NCI-H2171 treated with DMSO at 0.1 percent for 48 hours (cell line): ENCODE measurements at places on chromosomes 2 and 18.

DNA sequence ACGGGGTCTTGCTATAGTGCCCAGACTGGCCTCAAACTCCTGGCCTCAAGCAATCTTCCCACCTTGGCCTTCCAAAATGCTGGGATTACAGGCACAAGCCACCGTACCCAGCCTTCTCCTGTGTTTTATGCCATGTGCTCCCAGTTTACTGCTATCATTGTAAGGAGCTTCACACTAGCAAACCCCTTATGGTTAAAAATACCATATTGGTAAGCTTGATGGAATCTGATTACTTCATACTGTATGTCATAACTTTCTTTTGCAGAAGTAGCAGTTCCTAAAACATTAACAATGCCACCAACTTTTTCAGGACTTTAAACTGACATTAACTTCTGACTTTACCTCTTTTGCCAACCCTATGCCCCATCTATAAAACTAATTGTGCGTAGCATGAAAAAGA is 36.2 kb downstream of the HAT1 start:
- no peak for DNase-seq

- no peak for DNase-seq
Observed at GRCh38 chr2:28980368-28981015, 606 bp upstream of the TOGARAM2 start.

DNA sequence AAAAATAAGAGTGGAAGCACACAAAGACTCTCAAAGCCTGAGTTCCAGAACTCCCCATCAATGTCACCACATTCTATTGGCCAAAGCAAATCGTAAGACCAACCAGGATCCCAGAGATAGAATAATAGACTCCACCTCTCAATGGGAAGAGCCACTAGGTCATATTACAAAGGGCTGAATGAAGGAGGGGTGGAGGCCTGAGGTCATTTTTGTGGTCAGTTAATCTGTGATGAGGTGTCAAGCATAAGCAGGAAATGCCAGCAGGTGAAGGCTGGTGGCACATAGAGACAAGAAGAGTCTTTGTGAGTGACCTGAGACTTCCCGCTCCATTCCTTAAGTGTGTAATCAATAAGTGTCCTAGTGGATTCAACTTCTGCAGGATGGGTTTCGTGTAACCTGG is 144.3 kb downstream of the TFCP2L1 start:
- no peak for DNase-seq

- no peak for DNase-seq
Observed at GRCh38 chr2:83972128-83972527, 487.0 kb downstream of the SUCLG1 start.

DNA sequence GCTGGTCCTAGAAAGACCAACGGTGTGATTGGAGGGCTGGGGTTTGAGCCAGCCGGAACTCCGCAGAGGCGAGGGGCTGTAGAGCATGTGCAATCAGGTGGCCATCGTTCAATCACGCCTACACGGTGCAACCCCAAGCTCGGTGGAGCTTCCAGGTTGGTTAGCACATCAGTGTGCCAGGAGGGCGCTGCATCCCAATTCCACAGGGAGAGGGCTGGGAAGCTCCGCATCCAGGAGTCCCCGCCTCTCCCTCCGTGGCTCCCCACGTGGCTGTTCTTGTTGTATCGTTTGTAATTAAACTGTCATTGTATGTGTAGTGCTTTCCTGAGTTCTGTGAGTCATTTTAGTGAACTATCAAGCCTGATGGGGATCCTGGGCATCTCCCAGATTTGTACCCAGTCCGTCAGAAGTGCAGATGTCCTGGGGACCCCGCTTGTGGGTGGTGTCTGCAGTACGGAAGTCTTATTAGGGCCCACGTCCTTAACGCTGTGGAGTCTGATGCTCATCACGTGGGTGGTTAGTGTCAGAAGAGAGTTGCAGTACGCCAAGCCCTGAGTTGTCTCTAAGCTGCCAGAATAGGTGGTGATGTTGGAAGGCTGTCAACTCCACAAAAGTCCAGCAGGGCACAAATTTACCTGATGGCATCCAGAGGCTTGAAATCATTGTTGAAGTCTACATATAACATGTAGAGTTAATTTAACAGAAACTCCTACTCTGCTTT is 20.6 kb upstream of the AMMECR1L start:
- DNase-seq, result no peak

GRCh38 chr2:218805627-218806026 is 23.7 kb downstream of the CYP27A1 start:
- peak; percentile 64 for DNase-seq

DNA sequence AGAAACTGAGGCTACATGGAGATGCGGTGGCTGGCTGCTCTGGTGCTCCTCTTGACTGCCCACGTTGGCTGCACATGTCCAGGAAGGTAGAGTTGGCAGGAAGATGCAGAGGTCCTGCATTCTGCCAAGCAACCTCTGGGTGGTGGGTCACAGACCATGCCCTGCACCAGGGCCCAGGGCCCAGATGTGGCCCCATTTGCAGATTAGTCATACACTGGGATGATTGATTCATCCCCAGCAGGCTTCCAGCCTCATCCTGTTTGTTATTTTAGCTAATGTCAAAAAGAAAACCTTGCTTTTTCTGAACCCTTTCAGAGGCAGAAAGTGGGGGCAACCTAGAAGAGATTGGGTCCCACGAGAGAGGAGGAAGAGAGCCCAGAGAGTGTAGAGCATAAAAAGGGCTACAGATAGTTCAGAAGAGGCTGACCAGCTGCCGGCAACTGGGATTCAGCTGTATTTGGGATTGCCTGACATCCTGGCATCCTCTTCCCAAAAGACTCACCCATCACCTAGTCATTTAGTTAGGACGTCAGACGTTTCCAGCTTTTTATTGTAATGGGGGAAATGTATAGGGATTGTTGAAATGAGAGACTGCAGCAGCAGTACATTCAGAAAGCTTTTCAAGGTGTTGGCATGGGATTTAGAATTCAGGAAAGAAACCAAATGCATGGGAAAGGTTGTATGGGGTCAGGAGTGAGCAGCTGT is 101.9 kb downstream of the CTIF start:
- peak; percentile 25 for DNase-seq

- DNase-seq, result no peak
Observed at GRCh38 chr18:58005011-58005410, 39.0 kb upstream of the NEDD4L start.

GRCh38 chr2:204255071-204255470 is 290.2 kb upstream of the PARD3B start:
- DNase-seq, result peak; percentile 35

GRCh38 chr2:233006648-233007047 is 6.4 kb downstream of the NGEF start:
- no peak for DNase-seq

DNA sequence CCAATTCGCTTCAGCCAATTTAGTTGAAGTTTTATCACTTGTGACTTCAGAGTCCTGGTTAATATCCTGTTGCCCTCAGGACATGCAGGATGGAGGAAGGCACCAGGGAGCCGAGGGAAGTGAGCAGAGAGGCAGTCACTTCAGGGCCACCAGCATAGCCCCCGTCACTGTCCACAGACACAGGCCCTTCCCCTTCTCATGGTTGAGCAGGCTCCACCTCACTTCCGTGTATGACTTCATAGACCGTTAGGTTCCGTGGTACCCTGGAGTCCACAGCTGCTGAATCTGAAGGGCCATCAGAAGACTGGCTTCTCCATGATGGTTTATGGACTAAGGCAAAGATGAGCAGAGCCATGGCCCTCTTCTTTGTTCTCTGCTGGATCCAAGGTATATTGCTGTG is at the start of gene C2orf92:
Gene C2orf92 (plus strand): TSS at position 266 of the 400 bp plus-strand sequence. CDS start 76 bp downstream, at position 342.
- no peak for DNase-seq

GRCh38 chr2:66334237-66335029 is 100.5 kb upstream of the MEIS1 start:
- no peak for DNase-seq

GRCh38 chr2:100813527-100813926 is 6.4 kb upstream of the NPAS2 start:
- no peak for DNase-seq

- DNase-seq, result no peak
Observed at GRCh38 chr2:127261804-127262406, 32.0 kb downstream of the ERCC3 start.

GRCh38 chr18:51028201-51028805 is 1.7 kb upstream of the SMAD4 start:
- peak; percentile 17 for DNase-seq

- DNase-seq, result no peak
Observed at GRCh38 chr18:72612894-72613533, 68.9 kb upstream of the CBLN2 start.

- DNase-seq, result no peak
Observed at GRCh38 chr2:173990245-173990644, 25.1 kb upstream of the SP3 start.

DNA sequence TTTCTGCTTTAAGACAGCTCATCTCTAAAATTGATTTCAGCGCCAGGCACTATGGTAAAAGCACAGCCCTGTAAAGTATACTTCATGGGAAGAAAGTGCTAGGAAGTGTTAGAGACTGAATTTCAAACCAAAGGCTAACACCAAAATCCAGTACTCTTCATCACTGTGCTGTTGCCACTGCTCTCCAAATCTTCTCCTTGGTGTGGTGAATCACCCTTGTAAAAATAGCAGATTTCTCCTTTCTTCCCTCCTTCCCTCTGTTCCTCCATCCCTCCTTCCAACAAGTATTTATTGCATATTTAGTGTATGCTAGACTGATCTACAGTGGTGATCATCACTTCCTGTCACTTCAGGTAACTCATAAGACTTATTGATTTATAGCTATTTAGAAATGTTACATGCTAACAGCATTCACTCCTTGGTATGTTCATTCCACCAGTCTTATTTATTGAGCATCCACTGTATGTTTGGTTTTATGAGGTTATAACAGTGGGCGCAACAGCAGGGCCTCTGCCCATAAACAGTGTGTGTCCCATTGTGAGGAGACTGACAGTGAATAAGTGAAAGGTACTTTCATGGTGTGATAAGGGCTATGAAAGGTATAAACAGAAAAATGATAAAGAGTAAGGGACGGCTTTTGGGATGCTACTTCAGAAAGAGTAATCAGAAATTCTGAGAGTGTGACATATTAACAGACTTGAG is 20.0 kb downstream of the KDM3A start:
- no peak for DNase-seq

- no peak for DNase-seq
Observed at GRCh38 chr18:6571239-6571602, 156.5 kb upstream of the L3MBTL4 start.

DNA sequence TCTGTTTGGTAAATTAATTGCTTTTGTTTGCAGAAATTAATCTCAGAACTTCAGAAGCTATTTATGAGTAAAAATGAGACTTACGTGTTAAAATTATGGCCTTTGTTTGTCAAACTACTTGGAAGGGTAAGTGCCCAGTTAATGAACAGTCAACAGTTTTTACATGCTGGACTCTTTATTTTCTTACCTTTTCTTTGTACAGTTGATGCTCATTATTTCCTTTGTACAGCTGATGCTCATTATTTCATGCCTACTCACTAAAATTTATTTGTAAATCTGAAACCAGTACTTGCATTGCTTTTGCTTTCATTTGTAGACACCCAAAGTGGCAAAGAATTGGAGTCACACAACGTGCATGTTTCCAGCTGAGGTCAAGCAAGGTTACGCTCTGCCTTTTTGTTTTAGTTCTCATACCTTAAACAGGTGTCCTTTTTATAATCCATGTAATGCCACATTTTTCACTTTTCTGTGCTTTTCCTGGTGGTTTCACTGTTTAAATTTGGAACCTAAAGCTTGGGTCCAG is 13.3 kb downstream of the RIF1 start:
- DNase-seq, result no peak

- DNase-seq, result no peak
Observed at GRCh38 chr18:2903006-2903405, 56.2 kb downstream of the EMILIN2 start.

GRCh38 chr2:72034353-72035095 is 113.1 kb downstream of the CYP26B1 start:
- DNase-seq, result no peak

DNA sequence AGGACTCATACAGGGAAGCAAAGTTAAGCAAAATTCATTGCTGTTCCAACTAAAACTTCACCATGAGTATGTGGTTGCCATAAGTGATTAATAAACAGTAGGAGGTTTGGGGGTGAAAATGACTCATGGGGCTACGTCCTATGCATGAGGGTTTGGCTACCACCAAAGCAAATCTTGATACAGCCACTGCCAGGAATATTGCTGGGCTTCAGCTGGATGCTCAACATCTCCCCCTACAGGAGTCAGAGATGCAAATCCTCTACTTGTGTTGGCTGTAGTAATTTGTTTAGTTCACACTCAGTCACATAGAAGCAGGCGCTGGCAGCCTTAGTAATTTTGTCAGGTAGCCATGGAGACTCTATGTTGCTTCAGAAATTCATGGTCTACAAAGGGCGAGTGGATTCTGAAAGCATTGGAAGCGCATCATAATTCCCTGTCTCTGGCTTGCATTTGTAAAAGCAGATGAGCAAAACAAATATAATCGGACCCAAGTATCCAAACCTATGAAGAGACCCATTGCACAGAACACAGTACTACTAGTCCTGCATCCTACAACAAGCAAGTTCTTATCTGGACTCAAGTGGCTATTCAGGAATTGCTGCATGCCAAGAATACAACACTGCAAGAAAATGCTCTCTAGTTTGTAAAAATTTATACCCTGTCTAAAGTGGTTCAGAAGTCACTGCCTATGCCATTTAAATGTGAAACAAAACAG is 76.0 kb downstream of the CD28 start:
- DNase-seq, result peak; percentile 18

GRCh38 chr2:170255971-170256370 is 78.0 kb downstream of the MYO3B start:
- no peak for DNase-seq
